ENCODE measurements at places on chromosomes 2 and 18.
A peak's percentile ranks its signal among the peaks of the same experiment; 100 is the strongest.

- DNase-seq: no peak
Measured at GRCh38 chr2:40415391-40415790, 36.5 kb downstream of the SLC8A1 start.

- no peak for DNase-seq
Measured at GRCh38 chr18:52333860-52334259, 6.1 kb upstream of the DCC start.

- DNase-seq: no peak
Measured at GRCh38 chr2:202847693-202848524, 23.7 kb downstream of the ICA1L start.

GRCh38 chr2:126943612-126944348 lies 45.1 kb downstream of the TEX51 start:
- no peak for DNase-seq

GRCh38 chr2:191693166-191693565 lies 15.2 kb downstream of the NABP1 start:
- DNase-seq: no peak

- DNase-seq: peak; percentile 74
Measured at GRCh38 chr18:22170421-22171257, 1.2 kb downstream of the GATA6 start.

DNA sequence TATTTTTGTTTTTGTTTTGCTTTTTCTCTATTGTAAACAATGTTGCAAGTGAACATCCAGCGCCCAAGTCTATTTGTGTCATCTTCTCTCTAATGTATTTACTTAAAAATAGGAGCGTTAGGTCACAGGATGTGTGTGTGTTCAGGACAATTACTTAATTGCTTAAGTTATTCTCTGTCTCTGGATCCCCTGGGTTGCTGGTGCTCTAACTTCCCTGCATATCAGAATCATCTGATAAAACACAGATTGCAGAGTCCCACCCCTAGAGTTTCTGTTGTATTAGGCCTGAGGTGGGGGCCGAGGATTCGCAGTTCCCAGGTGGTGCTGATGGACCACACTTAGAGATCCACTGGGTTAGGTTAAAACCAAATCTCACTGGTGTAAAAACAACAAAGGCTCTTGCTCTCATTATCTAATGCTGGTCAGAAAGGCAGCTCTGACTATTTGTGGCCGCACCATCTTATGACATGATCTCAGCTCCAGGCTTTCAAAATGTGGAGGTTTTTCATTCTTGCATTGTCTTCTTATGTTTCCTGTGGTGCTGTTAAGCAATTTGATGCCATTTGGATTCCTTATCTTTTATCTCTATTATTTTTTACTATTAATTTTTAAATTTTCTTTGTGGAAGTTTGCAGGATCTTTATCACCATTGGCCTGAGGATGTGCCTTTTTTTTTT lies 87.7 kb downstream of the CLIP4 start:
- peak; percentile 63 for DNase-seq

GRCh38 chr2:29113027-29113686 lies 2.1 kb upstream of the CLIP4 start:
- no peak for DNase-seq

DNA sequence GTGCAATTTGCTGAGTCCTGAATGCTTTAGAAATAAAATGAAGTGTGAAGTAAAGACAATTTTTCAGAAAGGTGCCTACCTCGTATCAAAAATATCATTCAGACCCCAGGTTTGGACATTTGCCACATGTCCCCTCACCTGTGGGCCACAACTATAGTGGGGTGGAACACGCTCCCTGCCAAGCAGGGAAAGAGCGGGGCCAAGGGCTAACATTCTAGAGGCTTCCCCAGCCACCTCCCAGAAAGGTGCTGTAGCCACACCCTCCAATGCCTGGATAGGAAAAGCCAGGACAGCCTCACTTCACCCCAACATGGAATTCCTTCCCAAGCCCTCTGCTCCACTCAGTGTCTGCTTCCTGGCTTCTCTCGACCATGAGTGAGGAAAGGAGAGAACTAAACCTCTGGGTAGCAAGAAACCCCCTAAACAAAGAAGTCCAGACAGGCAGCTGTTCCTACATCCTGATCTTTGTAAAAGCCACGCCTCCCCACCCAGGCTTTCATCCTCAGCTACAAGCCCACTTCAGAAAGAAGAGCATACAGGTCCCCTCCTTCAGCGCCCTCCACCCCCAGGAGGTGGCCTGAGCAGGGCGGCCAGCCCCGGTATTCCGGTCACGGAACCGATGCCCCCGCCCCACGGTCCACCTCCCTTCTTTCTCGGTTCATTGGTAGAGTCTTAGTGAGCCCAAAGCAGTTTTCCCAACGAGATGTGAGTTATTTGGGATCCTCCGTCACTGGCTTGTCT lies 2.1 kb downstream of the COL6A3 start:
- DNase-seq: no peak

DNA sequence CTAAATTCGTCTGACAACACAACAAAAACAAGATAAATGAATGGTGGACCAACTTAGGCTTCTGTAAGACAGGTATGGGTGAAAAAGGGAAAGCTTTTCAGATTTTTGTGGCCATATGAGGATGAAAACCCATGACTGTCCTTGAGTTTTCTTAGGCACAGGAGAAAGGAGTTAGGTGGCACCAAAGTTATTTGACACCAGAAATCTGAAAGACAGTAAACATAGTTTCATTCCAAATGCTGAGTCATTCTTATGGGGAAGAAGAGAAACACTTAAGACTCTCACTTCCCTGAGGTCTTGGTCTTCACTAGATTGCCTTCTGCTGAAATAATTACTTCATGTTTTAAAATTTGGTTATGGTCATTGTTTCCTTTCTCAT lies 5.2 kb upstream of the GPD2 start:
- DNase-seq: no peak

DNA sequence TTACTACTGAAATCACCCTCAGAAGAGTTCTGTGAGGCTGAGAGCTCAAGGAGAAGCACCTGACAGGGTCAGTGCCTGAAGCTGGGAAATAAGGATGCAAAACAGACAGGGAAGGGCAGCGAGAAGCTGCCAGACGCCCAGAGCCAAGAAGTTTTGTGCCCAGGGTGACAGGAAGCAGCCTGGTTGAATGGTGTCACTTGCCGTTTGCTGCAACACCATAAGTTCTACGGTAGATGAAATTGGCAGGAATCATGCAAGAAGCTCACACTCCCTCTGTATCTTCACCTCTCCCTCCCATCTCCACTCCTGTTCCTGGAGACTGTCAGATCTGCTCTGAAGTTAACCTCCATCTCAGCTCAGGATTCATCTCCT lies 117.0 kb upstream of the SLC14A2 start:
- no peak for DNase-seq

DNA sequence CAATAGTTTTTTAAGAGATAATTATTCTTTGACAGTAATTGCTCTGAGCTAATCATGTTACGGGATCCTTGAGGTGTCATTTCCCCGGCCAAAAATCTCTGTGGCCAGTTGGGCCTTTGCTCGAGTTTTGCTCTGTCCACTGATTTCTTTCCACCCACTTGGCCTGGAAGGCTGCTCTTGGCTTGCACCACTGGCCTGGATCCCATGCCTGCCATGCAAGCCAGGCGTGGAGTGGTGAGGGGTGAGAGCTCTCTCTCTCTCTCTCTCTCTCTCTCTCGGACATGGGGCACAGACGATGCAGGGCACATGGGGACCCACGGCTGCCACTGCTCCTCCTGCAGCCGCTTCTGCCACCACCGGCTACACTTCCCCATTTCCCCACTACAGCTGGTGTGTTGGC lies 853.0 kb upstream of the GCFC2 start:
- no peak for DNase-seq

DNA sequence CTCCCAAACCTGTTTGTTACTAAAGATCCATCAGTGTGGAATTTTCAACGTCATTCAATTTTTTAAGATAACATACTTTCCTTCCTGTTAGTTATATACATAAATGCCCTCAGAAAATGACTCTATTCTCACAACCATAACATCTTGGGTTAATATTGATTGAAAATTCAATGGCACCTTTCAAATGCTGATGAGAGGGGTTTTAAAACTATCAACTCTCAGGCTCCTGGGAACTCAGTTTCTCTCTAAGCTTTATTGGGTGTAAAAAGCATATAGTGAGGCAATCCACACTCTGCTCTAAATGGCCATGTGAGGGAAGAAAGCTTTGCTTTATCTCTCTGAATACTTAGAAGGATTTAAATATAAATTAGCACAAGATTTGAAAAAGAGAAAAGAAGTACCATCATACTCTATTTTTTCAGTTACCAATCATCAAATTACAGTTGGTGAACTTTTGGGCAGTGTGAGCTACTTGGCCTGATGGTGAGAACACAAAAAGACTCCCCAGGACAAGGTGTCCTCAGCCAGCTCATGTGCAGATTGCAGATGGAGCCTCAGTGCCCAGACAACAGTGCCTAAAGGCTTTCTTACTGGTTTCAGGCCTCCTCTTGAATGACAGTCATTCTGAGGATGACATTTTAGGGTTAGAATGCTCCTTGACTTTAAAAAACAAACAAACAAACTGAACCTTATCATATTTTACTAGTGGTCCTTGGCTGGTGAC lies 24.6 kb upstream of the CERS6 start:
- DNase-seq: no peak

DNA sequence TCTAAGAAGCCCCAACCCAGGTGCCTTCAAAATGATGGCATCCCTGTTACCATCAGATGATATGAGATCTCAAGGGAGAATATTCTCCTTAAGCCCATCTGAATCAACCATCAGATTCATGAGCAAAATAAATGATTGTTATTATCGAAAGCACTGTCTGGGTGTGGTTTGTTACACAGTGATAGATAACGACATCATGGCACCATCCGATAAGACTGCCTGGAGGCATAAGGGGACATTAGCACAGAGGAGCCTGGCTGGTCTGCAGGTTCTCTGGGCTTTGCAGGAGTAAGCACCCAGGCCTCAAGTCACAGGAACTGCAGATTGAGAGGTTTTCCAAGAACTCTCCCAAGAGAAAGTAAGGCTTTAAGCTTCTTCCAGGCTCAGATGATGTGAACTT lies 15.6 kb downstream of the BMP10 start:
- peak; percentile 25 for DNase-seq

- DNase-seq: no peak
Measured at GRCh38 chr2:573805-574392, 103.3 kb downstream of the TMEM18 start.

DNA sequence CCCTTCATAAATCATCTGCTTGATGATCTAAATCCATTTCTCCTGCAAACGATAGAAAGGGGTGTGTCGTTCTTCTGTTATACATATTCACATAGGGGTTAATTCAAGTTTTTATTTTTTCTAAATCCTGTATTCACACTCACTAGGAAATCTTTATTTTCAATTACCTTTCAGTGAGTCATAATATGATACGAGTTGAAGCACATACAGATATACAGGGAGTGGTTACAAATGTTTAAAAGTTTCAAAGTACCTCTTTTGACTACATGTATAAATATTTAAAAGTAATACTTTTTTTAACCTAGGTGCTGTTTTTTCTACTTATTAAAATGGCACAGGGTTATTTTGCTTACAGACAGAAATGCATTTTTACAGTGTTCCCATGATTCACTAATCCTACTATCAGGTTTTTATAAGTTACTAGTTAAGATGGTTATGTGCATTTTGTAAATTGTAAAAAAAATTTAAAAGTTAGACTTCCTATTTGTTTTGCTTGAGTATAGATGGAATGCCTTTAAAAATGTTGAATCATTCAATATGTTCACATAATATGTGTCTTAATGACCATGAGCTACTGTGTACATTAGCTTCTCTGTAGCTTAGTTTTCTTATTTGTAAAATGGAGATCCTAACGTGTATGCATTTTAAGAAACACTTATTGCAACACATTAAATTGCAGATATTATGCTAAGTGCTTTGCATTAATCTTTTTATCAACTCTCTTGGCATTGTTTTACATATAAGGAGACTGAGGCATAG lies 1378.1 kb downstream of the DSC3 start:
- no peak for DNase-seq

DNA sequence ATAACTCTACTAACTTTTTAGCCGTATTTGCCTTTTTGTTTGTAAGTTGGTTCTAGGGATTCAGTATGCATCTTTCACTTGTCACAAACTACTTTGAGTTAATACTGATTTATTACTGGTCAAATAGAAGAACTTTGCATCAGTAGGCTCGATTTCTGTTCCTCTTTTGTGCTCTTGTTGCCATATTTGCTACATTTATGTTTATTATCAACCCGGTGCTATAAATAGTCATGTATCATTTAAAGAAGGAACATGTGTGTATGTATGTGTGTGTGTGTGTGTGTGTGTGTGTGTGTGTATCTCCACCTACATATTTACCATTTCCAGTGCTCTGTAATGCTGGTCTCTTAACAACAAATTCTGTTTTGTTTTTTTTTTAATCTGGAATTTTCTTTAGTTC lies 79.6 kb upstream of the B3GNT7 start:
- no peak for DNase-seq

- no peak for DNase-seq
Measured at GRCh38 chr2:235149736-235150135, 197.9 kb downstream of the SH3BP4 start.

Measured in NCI-H146 (cell line).